ENCODE measurements at places on chromosomes 3 and 15. TPM values are rescaled to one million over a fixed set of nuclear protein-coding genes. Genes with fewer than 3 reads are reported as not detected.

DNA sequence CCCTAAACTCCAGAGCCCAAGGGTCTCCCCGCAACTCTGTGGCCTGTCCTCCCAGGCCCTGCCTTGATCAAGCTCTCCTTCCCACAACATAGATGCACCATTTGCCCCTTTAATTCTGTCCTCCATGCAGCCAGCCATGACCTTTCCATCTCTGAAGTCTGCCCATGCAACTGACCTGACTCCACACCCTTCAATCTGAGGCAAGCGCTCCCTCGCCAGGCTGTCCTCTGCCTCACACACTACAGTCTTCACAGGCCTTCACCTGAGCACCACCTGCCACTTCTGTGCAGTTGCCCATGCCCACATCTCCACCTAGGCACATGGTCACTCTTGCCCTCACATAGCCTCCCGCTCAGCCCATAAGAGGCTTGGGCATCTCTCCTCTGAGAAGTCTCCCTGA is 244.0 kb downstream of the OCA2 start:
- no peak for DNase-seq

DNA sequence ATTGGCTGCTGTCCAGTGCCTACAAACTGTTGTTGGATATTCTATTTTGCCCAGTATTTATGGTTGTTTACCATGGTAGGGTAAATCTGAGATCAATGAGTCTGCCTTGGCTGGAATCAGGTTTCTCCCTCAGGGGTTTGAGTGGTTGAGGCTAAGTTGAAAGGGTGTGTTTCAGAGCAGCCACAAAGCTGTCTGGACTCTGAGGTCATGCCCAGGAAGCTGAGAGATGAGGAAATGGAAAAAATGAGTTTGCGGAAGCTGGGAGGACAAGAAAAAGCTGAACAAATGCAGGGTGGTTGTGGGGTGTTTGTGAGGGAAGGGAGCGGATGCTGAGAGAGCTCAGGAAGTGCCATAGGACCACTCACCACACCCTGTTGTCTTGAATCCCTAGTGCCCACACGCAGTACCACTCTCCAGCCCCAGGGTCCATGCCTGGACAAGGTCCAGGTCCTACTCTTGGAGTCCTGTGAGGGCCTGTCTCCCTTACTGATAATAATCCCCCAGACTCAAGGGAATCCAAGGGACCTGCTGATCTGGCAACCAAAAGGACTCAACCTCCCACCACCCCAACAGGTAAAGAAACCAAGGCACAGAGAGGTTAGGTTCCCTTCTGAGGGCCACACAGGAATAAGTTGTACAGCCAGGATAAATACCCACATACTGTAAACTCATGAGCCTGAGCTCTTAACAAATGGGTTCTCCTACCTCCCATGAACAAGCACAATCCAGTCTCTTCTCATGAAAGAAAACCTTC is 81.6 kb downstream of the PPCDC start:
- peak; percentile 88 for DNase-seq

PPP1R14D gene
- total RNA-seq: not detected

- no peak for DNase-seq
Measured at GRCh38 chr3:20325563-20325962, 139.6 kb upstream of the SGO1 start.

- no peak for DNase-seq
Measured at GRCh38 chr15:101047301-101047781, 128.2 kb downstream of the LRRK1 start.

RPL39L gene
- 14.7 TPM for total RNA-seq

ESYT3 gene
- total RNA-seq: not detected

DNA sequence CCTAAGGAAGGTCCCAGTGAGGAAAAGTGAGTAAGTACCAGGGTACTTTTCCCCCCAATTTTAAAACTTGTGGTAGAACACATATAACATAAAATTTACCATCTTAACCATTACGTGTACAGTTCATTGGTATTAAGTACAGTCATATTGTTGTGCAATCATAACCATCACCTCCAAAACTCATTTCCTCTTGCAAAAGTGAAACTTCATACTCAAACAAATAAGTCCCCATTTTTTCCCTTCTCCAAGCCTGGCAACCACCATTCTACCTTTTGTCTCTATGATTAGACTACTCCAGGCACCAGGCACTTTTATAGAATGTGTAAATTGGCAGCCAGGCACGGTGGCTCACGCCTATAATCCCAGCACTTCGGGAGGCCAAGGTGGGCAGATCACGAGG is 12.2 kb downstream of the PRC1 start:
- DNase-seq: no peak

DNA sequence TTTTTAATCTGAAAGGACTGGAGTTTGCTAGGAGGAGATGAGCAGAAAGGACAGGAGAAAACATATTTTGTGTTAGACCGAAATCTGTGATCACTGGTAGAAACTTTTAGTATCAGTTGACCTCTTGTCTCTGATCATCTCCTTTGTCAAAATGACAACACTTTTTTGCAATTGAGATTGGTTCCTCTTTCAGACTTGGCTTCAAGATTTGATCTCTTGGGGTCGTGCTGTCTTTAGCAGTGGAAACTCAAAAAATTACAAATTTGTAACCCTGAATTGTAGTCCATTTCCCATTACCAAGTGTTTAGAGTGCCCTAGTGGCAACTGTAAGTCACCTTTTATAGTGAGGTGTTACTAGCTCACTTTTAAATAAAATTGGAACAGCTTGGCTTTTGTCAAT is 107.4 kb downstream of the KLHL25 start:
- no peak for DNase-seq

CAV3 gene
- not detected for total RNA-seq

GRCh38 chr3:181721046-181721875 is 9.5 kb downstream of the SOX2 start:
- DNase-seq: no peak

GRCh38 chr15:63340353-63340752 is 41.3 kb downstream of the CA12 start:
- DNase-seq: no peak

DNA sequence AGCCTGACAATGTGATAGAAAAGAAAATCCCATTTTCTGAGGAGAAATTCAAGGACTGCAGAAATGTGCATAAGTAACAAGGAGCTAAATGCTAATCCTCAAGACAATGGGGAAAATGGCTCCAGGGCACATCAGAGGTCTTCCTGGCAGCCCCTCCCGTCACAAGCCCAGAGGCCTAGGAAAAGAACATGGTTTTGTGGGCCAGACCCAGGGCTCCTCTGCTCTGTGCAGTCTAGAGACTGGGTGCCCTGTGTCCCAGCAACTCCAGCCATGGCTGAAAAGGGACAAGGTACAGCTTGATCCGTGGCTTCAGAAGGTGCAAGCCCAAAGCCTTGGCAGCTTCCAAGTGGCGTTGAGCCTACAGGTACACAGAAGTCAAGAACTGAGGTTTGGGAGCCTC is 176.8 kb upstream of the SUCLG2 start:
- DNase-seq: no peak

DNA sequence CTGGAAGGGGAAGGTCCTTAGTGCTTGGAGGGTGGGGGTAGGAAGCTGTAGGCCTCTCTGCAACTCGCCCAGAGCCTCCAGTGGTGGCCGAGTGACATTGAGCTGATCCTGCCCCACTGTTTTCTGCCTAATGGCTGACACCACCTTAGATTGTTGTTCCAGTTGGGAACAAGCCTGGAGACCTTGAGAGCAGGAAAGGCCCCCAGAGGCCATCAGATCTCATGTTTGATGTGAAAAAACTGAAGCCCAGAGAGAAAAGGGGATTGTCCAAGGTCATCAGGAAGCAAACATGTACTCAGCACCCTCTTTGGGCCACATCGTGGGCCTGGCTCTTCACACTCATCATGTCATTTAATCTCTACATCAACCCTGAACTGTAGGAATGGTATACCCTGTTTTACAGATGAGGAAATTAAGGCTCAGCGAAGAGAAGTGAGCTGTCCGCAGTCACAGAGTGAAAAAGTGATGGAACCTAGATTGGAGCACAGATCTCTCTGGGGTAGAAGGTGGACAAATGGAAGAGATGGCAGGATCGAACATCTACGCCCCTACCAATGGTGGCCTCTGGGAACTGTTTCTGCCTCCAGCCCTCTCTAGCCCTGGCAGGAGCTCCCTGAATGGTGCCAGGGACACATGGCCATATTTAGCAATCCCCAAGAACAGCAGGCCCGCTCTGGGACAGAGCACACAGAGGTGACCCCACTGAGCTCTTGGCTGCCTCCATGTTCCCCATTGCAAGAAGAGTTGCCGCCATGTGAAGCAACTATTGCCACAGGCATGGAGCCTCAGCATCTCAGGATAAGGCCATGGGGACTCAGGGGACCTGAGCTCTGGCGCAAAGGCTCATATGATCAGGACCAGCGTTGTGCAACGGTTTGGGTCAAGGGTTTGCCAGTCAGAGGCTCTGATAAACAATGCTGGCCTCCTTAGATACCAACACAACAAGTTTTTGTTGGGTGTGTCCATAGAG is 31.6 kb upstream of the TSEN2 start:
- no peak for DNase-seq

DNA sequence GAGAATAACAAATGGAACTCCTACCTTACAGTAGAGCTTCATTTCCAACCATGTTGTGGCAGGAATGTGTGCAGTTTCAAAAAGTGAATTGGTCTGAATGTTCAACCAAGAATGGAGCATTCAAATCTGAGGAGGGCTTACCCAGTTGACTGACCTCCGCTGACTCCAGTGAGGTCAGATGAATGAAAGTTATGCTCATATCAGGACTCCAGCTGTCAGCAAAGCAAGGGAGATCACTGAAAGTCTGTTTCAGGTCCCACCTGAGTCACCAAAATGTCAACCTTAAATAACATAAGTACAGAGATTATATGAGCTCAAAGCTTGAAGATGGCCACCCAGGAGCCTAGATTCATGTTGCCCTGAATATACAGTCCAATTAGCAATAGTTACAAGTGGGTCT is 473.5 kb downstream of the RBMS3 start:
- DNase-seq: no peak

MINAR1 gene
- 0.29 TPM for total RNA-seq

GRCh38 chr3:48926425-48927392 is 8.1 kb downstream of the ARIH2 start:
- DNase-seq: no peak

- DNase-seq: no peak
Measured at GRCh38 chr3:49121132-49121736, 611 bp upstream of the USP19 start.

GRCh38 chr3:119912220-119912619 is 130.3 kb downstream of the NR1I2 start:
- no peak for DNase-seq

GRCh38 chr3:112395896-112396290 is 62.9 kb downstream of the CD200 start:
- no peak for DNase-seq

DNA sequence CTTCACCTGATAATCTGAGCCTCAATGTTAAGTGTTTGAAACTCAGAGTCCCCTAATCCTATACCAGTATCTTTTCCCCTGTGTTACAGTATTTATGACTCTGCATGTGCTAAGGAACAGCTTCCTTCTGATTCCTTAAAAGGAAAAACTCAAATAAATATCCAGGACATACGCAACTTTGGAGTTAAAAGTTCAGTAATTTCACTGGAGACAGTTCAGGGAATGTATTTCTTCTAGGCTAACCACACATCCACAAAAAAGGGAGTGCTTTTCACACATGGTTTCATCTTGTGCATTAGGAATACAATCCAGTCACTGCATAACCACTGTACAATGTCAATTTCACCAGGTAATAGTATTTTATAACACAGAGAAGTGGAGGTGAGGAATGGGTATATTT is 31.0 kb downstream of the PGBD4 start:
- no peak for DNase-seq

DNA sequence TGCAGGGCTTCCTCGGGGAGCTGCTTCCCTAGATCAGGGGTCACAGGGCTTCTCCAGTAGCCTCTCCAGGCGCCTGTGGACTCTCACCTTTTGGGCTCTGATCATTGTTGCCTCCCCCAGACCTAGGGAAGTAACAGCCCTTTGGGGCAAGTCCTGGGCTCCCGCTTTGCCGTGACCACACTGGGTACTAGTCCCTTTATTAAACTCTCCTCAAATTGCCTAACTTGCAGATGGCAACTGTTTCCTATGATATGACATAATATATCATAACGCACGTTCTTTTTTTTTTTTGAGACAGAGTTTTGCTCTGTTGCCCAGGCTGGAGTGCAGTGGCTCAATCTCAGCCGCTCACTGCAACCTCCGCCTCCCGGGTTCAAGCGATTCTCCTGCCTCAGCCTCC is 17.9 kb upstream of the NRROS start:
- no peak for DNase-seq

- DNase-seq: no peak
Measured at GRCh38 chr15:63605816-63606215, 8.6 kb downstream of the FBXL22 start.

DNA sequence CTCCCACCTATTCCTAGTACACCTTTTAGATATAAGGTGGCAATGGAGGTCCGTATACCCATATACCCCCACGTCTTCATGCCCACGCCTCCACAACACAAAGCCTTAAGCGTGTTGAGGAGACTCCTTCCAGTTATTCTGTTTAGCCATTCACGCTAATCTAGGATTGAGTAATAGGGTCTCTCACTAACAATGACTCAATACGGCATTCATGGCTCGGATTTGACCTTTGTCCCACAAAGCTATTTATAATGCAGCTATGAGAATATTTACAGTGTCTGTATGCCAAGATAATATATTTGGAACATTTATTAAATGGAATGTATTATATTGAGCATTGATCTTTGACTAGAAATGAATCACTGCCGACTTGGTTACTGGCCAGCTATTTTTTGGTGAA is 215.8 kb downstream of the KCNH8 start:
- no peak for DNase-seq

DNA sequence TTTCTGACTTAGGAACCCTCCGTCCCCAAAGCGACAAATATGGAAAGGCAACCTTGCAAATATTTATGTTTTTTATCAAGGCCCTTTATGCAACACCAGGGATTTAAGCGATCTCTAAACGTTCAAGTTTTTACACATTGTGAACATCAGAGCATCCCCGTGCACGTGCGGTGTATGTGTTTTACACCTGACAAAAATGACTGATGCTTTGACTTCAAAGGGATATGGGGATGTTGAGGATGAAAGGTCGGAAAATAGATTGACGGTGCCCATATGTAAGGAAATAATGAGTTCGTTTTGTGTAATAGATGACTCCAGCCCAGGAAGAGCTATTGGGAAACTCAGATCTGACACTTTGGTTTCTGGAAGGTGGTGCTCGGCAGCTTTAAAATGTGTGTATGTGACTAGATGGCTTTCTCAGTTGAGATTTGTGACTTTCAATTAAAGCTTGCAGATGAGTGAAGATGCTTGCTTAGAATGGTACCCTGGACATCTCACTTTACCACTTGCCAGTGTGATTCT is 866 bp downstream of the SLC49A4 start:
- DNase-seq: no peak

SIDT1 gene
- not detected for total RNA-seq

GRCh38 chr3:77247061-77247460 is 207.2 kb downstream of the ROBO2 start:
- no peak for DNase-seq

DNA sequence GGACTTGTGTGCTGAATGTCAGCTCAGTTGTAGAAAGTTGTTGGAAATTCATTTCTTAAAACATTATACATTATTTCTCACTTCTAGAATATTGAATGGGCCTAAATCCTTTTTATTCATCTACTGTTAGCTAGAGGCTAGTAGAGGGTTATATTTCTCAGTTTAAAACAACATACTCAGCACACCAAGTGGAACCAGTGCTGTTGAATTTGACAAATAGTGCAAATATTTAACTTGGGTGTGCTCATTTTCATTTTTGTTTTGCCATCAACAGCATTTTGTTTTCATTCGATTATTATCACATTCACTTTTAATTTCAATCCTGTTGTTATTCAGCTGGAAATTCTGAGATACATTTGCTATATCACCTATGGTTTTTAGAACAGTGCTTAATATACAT is 269.4 kb upstream of the PEX5L start:
- DNase-seq: no peak

- DNase-seq: no peak
Measured at GRCh38 chr3:80252113-80252512, 484.3 kb upstream of the ROBO1 start.

COL6A5 gene
- 0.05 TPM for total RNA-seq

SPTSSB gene
- not detected for total RNA-seq
